Large intestine (tissue), 12 donors: ENCODE measurements at places on chromosomes 1 and 21. TPM values are rescaled to one million over a fixed set of nuclear protein-coding genes. Genes with fewer than 3 reads are reported as not detected.

DNA sequence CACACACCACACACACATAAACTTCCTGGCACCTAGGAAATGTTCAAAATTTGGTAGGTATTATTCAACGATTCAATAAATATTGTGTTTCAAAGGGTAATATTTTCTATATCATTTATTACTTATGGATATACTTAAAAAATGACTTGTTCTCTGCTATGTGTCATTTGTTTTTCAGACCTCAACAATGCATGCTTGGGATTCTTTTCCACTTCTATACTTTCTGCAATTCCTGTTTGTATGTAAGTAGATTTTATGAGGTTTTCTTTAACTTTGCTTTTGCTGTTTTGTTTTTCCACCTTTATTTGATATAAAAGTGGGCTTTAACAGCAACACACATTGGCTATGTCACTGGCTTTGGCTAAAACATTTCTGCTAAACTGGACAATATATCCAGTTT lies 3.5 kb downstream of the CEP170 start:
- DNase-seq, result no peak

DNA sequence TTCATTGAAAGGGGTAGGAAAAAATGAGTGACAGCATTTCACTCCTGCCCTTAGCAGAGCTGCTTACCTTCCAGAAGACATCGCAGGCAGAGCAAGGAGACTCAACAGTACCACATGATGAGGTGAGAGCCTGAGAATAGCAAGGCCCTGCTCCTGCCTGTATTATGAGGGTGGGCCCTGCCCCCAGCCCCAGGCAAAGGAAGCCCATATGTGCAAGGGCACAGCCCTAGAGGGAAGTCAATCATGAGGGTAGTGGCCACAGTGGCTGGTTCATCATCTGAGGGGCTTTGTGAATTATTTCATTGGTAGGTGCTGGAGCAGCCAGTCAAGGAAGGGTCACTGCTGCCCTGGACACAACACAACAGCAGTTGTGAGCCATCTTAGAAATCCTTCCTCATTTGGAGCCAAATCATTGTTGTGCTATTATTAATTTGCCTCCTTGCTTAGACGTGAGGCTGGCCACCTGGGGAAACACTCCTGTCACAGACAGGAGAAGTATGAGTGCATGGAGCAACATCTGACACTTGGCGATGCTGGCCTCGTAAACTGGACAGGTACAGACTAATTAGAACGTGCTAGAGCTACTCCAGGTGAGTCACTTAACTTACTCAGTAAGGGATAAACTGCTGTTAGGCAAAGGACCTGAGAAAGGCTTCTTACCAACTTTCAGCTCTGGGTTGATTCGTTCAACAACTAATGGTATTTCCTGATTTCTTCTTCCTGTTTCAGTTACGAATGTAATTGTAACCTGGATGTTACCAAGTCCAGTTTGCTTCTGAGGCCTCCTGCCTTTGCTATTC lies 22.7 kb upstream of the ACBD6 start:
- no peak for DNase-seq

PTPRC gene
- 18.9 TPM for polyA plus RNA-seq

- DNase-seq, result no peak
These were observed 17.0 kb downstream of the RBP7 start for GRCh38 chr1:10014016-10014415.

DNA sequence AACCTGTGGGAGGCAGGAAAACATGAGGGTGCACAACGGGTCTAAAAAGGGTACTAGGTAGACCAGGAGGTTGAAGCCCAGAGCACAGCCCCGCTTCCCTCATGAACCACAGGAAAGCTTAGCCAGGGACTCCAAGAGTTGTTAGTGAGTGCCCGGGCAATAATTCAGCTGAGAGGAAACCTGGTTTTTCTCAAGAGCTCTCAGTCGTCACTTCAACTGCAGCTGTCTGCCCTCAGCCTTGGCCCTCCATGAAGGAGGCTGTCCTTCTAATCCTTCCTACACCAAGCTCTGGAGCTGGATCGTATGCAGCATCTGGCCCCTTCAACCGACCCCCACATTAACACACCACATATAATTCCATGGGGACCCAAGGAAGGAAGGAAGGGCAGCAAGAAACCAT lies 77.0 kb upstream of the BACE2 start:
- no peak for DNase-seq

- DNase-seq, result no peak
These were observed 21.4 kb downstream of the FRRS1 start for GRCh38 chr1:99745061-99745460.

GRCh38 chr21:32921632-32922230 lies 104.0 kb upstream of the OLIG2 start:
- no peak for DNase-seq

GRCh38 chr1:6037338-6037762 lies 8.3 kb upstream of the KCNAB2 start:
- DNase-seq, result no peak

- DNase-seq, result no peak
These were observed 115.1 kb downstream of the PROX1 start for GRCh38 chr1:214102907-214103306.

RUNX3 gene
- 4.8 TPM for polyA plus RNA-seq

- DNase-seq, result no peak
These were observed 68.9 kb downstream of the UCK2 start for GRCh38 chr1:165896277-165896676.

DNA sequence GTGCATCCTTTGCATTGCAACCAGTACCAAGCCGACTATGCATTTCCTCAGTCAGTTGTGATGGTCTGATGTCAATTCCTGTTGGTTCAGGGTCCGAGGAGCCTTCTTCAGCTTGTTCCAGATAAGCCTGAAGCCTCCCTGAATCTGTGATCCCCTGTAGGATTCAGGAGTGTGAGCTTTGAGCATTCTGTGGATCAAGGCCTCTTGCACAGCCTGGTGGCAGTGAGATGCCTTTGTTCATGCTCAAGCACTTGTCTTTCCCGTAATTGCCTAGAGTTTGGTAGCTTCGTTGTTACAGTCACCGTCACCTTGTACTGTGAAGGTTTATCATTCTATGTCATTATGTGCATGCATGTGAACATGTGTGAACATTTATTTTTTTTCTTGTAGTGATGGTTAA lies 103.5 kb downstream of the PBX1 start:
- no peak for DNase-seq

OSCP1 gene
- polyA plus RNA-seq, result 6.5 TPM
